ENCODE measurements at places on chromosomes 3 and 15. TPM values are rescaled to one million over a fixed set of nuclear protein-coding genes. Genes with fewer than 3 reads are reported as not detected.

Gene PAQR5
- total RNA-seq: 22.6 TPM

Gene RBM5
- 380 TPM for total RNA-seq

Gene SCN11A
- total RNA-seq: 0.12 TPM

Gene CAMK1
- total RNA-seq: 21.7 TPM

GRCh38 chr15:74320352-74321247, 46.8 kb downstream of the CYP11A1 start:
- no peak overlapping the region for H3K4me3 ChIP-seq
- no peaks in the 10 kb centered on the region for H3K27me3 ChIP-seq
- H3K27ac ChIP-seq: no peak overlapping the region
- peak; percentile 62 for DNase-seq
- H3K4me1 ChIP-seq: no peaks in the 10 kb centered on the region
- no peaks in the 10 kb centered on the region for H3K36me3 ChIP-seq

- H3K4me3 ChIP-seq: no peak overlapping the region
- H3K27me3 ChIP-seq: no peaks in the 10 kb centered on the region
These were observed 100.5 kb downstream of the OSBPL10 start for GRCh38 chr3:31880482-31881078.

DNA sequence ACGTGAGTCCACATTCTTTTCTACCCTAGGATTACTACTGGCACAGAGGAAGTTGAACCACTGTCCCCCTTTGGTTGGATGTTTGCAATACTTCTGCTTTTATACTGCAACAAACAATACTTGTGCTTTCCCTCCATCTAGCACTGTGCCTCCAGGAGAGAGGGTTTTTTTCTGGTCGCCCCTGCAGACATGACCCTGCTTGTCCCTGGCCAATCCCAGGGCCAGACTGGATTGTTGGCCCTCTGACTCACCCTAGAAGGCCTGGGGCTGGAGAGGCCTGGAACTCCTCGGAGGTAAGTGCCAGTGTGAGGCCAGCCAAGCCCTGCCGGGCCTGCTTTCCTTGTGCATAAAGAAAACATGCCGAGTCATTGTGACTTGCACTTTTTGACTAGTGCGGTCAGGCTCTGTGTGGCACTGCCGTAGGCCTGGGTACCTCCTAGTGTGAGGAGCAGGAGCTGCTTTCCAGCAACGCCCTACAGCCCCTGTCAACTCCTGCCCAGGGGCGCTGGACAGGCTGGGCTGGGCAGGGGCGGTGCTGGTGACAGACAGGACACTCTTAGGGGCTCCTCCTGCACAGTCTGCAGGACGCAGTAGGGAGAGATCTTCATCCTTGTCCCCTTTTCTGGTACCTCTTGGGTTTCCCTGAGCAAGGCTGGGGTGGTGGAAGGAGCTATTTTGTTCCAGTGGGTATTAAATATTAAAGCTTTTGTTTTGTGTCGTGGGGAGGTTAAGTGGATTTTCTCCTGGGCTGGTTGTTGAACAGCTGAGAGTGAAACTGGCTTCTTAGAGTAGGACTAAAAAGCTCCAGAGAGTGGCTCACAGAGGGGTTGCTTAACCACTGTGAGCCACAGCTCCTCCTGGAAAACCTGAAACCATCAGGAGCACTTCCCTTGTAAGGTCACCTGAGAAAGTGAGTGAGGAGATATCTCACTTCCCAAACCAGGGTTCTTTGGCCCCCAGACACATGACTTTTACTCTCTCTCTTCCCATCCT, 14.4 kb upstream of the TKT start:
- H3K4me1 ChIP-seq: peaks cover 8% of the 10 kb centered on the region
- no peaks in the 10 kb centered on the region for H3K36me3 ChIP-seq
- peak overlapping the region; percentile 65 for H3K27ac ChIP-seq

DNA sequence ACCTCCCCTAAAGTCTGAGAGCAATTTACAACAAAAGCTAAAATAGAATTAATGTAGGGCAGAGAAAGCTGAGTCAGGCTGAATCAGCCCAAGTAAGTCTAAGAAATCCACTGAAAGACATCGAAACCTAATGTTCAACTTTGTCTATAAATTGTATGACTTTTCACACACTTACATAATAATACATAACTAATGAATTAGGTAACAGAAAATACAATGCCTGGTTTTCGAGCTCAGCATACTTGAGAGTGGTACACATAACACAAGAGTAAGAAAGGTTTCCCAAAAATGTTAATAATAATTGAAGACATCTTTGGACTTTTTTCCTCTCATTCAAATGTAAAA, 55.3 kb upstream of the VGLL4 start:
- DNase-seq: no peak
- no peak overlapping the region for H3K4me3 ChIP-seq
- H3K4me1 ChIP-seq: no peaks in the 10 kb centered on the region
- H3K36me3 ChIP-seq: no peaks in the 10 kb centered on the region
- no peak overlapping the region for H3K27ac ChIP-seq

- no peak overlapping the region for H3K27ac ChIP-seq
- no peaks in the 10 kb centered on the region for H3K27me3 ChIP-seq
- H3K4me3 ChIP-seq: no peak overlapping the region
- H3K36me3 ChIP-seq: no peaks in the 10 kb centered on the region
- no peak for DNase-seq
- no peaks in the 10 kb centered on the region for H3K4me1 ChIP-seq
These were observed 375.6 kb upstream of the CCDC54 start for GRCh38 chr3:107001635-107002034.

DNA sequence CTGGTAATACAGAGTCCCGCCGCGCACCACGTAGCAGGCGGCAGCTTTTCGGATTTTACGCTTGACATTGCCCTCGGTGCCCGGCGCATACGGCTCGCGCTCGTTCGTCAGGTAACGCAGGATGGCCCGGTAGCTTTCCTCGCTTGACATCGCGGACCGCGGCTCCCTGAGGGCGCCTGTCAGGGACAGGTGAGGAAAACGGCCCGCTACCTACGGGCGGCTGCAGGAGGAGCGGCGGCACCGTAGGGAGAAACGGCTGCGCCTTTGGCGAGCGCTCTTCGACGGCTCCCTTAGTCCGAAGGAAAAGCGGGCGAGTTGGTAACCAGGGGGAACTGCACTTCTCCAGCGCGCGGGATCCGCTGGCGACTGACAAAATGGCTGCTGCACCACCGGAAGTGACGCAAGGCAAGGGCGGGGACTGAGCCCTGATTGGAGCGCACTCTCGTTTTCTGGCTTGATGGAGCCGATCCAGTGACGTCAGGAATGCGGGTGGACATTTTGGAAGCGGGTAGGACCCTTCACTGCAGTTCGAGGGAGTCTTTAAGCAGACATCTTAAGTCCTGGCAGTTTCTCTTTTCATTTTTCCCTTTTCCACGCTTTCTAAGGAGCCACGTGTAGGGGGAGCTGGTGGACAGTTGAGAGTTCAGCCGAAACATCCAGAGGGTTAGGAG, at the start of gene ZBTB11:
Gene ZBTB11, minus strand, starts transcription at position 368 of the 671 bp plus-strand sequence. Its CDS starts 218 bp downstream, at position 150.
- DNase-seq: peak; percentile 100
- H3K4me3 ChIP-seq: peak within 1 kb of the TSS; percentile 94
- peaks cover 19% of the 10 kb centered on the region for H3K4me1 ChIP-seq
- peaks cover 10% of the 10 kb centered on the region for H3K36me3 ChIP-seq
- H3K27ac ChIP-seq: peak within 1 kb of the TSS; percentile 99
- H3K27me3 ChIP-seq: no peaks in the 10 kb centered on the region

DNA sequence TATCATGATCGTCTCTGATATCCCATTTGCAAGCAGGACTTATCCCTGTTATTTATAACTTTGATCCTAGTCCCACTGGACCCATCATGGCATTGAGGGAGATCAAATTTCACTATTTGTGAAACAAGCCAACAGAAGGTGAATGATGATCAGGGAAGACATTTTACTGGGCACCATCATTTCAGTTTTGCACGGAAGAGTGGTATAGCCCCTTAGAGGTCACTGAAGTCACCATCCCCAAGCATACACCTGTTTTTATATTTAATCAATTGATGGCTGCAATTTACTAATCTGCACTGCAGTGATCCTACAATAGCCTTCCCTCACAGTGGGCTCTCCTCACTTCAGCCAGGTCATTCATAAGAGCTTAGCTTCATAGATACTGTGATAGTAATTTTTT, 132.4 kb downstream of the FHIT start:
- H3K4me1 ChIP-seq: no peaks in the 10 kb centered on the region
- no peaks in the 10 kb centered on the region for H3K36me3 ChIP-seq
- no peak overlapping the region for H3K4me3 ChIP-seq
- no peak overlapping the region for H3K27ac ChIP-seq
- no peaks in the 10 kb centered on the region for H3K27me3 ChIP-seq

DNA sequence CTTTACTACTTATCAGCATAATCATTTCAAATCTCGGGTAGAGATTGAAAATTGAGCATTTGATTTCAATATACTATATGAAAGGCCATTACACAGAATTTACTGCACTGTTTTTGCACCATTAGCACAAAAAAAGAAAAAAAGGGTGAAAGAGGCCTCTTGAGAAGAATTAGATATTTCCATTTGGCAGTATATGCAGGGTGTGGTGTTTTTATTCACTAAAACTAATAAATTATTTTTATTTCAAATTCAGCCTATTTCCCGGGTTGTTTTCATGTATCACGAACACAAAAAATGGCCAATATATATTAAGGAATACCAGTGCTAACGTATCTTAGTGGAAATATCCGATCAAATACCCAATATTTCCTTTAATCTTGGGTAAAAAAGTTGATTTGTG, 110.5 kb upstream of the TBL1XR1 start:
- H3K4me1 ChIP-seq: no peaks in the 10 kb centered on the region
- H3K36me3 ChIP-seq: no peaks in the 10 kb centered on the region
- H3K27ac ChIP-seq: no peak overlapping the region
- H3K4me3 ChIP-seq: no peak overlapping the region
- DNase-seq: no peak

DNA sequence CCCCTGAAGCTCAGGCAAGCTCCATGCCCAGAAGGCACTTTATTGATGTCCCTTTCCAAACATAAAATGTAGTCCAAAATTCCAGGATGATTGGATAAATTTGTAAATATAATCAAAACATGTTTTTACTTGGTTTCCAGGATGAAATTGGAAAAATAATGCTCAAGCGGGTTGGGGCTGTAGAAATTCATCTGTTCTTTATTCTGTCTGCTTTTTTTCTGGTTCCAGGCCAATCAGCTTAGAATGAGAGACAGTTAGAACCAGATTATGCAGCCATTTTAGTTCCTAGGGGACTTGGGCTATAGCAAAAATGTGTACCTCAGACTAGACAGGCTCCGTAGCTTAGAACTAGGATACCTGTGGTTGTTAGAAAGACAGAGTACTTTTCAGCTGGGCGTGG, 450.8 kb downstream of the MCTP2 start:
- no peak overlapping the region for H3K4me3 ChIP-seq
- no peak for DNase-seq
- H3K4me1 ChIP-seq: no peaks in the 10 kb centered on the region
- no peak overlapping the region for H3K27ac ChIP-seq
- no peaks in the 10 kb centered on the region for H3K36me3 ChIP-seq

DNA sequence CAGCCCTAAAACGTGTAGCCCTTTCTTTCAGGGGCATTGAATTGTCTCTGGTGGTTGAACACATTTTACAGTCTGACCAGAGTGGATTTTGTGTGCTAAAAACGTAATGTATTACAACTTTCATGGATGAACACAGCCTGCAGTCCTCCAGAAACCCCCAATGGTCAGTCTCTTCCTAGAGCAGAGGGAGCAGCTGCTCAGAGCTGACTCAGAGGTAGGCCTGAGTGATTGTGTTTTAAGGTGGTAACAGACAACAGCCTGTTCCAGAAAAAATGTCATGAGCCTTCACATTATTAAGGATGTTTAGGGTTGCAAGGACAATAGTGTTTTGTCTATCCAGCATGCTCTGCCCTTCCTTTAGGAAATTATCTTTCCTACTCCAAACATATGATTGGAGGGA, 34.5 kb upstream of the CTNNB1 start:
- no peaks in the 10 kb centered on the region for H3K27me3 ChIP-seq
- no peak for DNase-seq
- no peaks in the 10 kb centered on the region for H3K36me3 ChIP-seq

GRCh38 chr3:138921316-138922292, 25.3 kb downstream of the FOXL2 start:
- H3K36me3 ChIP-seq: no peaks in the 10 kb centered on the region
- DNase-seq: no peak
- H3K27ac ChIP-seq: peak overlapping the region; percentile 41
- H3K4me3 ChIP-seq: no peak overlapping the region
- no peaks in the 10 kb centered on the region for H3K27me3 ChIP-seq

GRCh38 chr3:129238945-129239705, 10.3 kb upstream of the COPG1 start:
- no peaks in the 10 kb centered on the region for H3K27me3 ChIP-seq
- DNase-seq: no peak
- H3K4me3 ChIP-seq: no peak overlapping the region

- H3K27ac ChIP-seq: no peak overlapping the region
- H3K27me3 ChIP-seq: no peaks in the 10 kb centered on the region
- H3K36me3 ChIP-seq: no peaks in the 10 kb centered on the region
- H3K4me3 ChIP-seq: no peak overlapping the region
These were observed 159.3 kb upstream of the NR2F2 start for GRCh38 chr15:96170979-96171739.

GRCh38 chr3:112061152-112061551, 25.0 kb upstream of the C3orf52 start:
- H3K4me1 ChIP-seq: no peaks in the 10 kb centered on the region
- no peak overlapping the region for H3K4me3 ChIP-seq
- no peak overlapping the region for H3K27ac ChIP-seq
- H3K27me3 ChIP-seq: no peaks in the 10 kb centered on the region
- DNase-seq: peak; percentile 53

GRCh38 chr3:168049367-168049974, 46.3 kb downstream of the GOLIM4 start:
- H3K4me3 ChIP-seq: no peak overlapping the region
- no peaks in the 10 kb centered on the region for H3K27me3 ChIP-seq
- peak; percentile 68 for DNase-seq

DNA sequence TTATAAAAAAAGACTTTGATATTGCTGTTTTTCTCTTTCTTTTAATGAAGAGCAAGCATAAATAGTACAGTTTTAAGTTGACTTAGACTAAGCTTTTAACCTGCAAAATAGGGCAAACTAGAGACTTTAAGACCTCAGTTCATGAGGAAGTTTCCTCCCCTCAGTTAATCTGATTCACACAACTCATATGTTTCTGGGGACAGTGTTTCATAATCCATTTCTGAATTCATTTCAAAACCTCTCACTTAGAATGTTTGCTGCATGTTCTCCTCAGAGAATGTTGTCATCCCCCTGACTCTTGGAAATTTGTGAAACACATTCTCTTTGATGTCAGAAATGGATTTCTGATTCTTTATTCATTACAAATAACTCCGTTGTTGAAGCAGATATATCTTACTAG, 79.3 kb upstream of the SKOR1 start:
- H3K27me3 ChIP-seq: no peaks in the 10 kb centered on the region
- no peak overlapping the region for H3K4me3 ChIP-seq
- no peaks in the 10 kb centered on the region for H3K36me3 ChIP-seq
- no peak overlapping the region for H3K27ac ChIP-seq
- DNase-seq: peak; percentile 45

GRCh38 chr15:90660195-90660998, 56.7 kb upstream of the BLM start:
- H3K36me3 ChIP-seq: no peaks in the 10 kb centered on the region
- no peaks in the 10 kb centered on the region for H3K27me3 ChIP-seq
- no peak overlapping the region for H3K4me3 ChIP-seq
- H3K27ac ChIP-seq: peak overlapping the region; percentile 41
- DNase-seq: no peak

- no peaks in the 10 kb centered on the region for H3K4me1 ChIP-seq
- H3K4me3 ChIP-seq: no peak overlapping the region
- DNase-seq: no peak
- no peak overlapping the region for H3K27ac ChIP-seq
- no peaks in the 10 kb centered on the region for H3K27me3 ChIP-seq
- peaks cover 2% of the 10 kb centered on the region for H3K36me3 ChIP-seq
These were observed 1.7 kb upstream of the STAB1 start for GRCh38 chr3:52493232-52494017.
